T-helper 2 cell (primary cell): ENCODE measurements at places on chromosomes 6 and 20.

GRCh38 chr20:37808233-37809070 lies 94.5 kb upstream of the VSTM2L start:
- DNase-seq: no peak

DNA sequence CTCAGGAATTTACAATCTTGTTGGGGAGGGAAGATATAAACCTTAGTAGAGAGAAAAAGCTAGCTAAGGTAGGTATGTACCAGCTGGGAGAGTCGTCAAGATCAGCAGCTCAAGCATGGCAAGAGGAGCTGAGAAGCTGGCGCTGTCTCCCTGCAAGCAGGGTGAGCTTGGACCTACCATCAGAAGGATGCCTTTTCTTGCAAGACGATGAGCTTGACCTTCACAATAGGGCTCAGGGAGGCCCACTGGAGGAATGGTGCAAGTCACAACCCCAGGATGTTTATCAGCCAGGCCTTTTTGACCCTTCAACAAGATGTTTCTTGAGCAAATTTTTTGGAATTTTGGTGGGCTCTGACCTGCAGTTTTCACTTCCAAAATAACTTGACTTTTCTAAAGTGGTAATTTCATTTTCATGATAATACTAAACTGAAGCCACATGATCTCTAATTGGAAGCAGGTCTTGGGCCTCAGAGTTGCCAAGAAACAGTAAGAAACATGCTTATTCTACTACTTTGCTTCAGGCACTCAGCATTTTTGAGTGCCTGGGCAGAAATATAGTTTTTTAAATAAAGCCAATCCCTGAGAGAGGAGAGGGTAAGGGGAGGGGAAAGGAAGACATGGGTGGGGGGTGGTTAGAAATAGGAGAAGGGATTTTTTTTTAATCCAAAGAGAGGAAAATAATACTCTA lies 258.1 kb downstream of the CLIC5 start:
- no peak for DNase-seq

- no peak for DNase-seq
These were observed 1.7 kb downstream of the PMEPA1 start for GRCh38 chr20:57707849-57708693.

- DNase-seq: no peak
These were observed 49.1 kb upstream of the PLCB1 start for GRCh38 chr20:8082989-8083388.

GRCh38 chr6:155273431-155273830 lies 9.6 kb downstream of the CLDN20 start:
- no peak for DNase-seq

DNA sequence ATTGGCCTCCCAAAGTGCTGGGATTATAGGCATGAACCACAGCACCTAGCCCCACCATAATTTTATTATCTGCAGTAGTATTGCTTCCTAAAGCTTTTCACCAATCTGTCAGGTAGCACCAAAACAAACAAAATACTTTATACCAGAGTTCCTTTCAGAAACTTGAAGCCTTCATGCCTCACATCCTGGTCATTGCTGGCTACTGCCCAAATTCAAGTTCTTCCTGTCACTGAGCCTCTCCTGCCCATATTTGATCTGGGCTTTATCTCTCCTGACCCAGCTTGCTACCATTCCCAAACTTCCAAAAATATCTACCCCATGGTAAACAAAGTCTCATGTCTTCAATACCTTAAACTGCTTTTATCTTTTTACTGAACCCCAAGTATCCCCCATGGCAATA lies 34.9 kb upstream of the DST start:
- DNase-seq: no peak

GRCh38 chr6:132404736-132405135 lies 3.5 kb upstream of the MOXD1 start:
- no peak for DNase-seq

DNA sequence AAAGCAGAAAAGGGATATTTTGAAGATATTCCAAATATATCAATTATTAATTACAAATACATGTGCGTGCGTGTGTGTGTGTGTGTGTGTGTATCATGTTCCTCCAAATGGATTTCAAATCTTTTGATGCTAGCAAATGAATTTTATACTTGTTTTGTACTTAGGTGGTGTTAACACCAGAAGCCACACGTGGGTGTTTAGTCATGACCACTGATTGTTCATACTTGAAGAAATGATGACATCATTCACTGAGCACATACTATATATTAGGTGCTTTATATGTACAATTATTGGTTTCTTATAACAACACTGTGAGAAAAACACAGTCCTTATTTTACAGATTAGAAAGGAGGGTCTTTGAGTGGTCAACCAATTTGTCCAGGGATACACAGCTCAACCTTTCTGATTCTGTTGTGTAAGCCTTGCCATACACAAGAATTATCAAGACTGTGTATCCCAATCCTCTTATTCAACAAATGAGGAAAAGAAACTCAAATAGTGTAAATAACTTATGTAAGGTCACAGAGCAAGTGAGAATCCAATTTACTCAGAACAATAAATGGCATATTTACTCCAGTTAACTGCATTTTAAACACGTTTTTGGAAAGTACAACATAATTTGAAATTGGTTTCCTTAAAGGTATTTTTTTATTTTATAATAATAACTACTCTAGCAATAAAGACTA lies 88.5 kb downstream of the BCAS1 start:
- DNase-seq: no peak

DNA sequence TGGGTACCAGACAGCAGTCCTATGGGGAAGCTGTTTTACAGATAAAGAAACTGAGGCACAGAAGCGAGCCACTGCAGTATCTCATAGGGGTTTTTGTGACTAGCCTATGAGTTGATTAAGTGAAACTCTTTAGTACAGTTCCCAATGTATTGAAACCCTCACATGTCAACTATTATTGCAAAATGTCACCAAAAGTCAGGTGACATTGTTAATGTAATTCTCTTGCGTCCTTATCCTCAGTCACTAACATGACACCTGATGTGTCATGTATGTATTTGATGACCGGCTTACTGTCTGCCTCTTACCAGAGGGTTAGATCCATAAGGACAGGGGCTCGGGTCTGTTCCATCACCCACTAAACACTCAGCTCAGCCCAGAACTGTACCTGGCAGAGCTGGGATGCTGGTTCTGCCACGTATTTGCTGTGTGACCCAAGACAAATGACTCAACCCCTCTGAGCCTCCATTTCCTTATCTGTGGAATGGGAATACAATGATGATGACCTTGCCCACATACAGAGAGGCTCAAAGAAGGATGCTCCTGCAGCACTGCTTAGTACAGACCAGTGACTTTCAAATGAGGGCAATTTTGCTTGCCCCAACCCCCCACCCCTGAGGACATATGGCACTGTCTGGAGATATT lies 32.9 kb downstream of the PREX1 start:
- no peak for DNase-seq

DNA sequence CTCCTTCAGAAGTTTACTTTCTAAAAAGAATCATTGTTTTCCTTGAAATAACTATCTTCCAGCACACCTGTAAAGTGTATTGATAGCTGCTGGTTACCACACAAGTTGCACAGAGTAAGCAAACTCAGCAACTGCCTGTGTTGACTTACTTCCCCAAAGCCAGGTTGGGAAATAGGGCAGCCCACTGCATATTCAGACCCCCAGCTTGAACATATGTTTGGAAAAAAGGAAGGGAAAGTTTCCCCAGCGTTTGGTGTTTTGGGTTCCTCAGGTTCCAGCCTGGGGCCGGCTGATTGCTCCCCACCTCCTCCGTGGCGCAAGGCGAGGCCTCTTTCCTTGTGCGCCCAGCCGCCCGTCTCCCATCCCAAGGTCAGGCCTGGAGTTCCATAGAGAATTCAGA lies 70.1 kb upstream of the QKI start:
- no peak for DNase-seq

DNA sequence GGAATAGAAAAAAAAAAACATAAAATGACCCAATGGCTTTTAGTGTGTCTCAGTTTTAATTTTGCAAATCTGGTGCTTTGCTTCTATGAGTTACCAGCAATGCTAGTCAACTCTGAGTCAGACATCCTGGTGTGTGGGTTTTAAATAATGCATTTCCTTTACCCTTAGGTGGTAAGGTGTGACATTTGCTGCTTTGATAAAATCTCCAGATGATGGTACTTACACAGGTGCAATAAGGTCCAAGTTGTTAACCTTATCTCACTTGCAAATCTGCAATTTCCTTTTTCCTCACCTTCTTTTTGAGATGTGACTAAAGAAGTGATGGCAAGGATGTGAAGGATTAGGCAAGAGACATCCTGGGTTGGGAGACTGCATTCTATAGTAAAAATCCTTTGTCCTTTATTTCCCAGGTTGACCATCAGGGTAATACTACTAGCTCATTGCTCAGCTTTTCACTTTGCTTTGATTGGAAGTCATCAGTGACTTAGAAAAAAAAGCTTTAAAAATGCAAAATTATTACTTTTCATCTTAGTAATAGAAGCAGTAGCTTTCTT lies 818.5 kb upstream of the FLRT3 start:
- DNase-seq: no peak

DNA sequence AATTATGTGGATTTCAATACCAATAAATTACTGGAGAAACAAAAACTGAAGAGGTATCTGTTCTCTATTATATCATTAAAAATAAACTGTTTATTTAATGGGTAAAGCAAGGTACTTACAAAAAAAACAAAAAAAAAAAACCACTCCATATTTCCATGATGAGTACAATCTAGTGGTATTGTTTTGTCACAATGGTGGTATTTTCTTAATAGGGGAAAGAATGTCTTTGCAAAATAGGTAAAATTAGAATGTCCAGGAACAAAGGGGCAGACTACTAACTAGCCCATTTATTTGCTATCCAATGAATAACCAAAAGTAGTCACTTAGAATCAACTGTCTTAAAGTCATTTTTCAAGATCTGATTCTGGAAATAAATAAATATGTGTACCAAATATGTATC lies 92.0 kb downstream of the ARHGAP18 start:
- DNase-seq: no peak

- no peak for DNase-seq
These were observed 33.3 kb upstream of the NRN1 start for GRCh38 chr6:6039946-6040509.

DNA sequence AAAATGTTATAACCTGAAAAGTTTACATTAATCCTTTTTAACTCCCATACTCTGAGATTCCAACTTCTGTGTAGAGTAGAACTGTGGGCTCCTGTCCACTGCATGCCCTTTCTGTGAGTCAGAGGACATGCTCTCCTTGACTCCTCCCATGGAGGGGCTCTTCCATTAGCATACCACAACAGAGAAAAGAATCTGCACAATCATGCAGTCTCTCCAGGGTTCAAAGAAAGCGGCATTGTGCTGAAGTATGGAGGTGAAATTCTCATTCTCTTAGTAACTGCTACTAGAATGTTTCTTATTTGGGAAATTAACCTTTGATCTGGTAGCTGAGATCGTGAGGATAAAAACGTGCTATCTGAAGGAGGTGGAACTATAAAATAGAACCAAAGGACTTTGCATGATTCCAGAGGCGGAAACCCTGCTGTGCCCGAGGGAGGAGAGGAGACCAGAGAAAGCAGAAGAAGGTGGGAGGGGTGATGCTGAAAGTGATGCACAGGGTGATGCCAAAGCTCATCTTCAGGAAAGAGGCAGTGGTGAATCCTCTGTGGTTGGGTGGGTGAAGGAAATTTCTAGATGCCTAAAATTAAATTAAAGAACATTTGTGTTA lies 202.2 kb upstream of the PCSK2 start:
- no peak for DNase-seq

DNA sequence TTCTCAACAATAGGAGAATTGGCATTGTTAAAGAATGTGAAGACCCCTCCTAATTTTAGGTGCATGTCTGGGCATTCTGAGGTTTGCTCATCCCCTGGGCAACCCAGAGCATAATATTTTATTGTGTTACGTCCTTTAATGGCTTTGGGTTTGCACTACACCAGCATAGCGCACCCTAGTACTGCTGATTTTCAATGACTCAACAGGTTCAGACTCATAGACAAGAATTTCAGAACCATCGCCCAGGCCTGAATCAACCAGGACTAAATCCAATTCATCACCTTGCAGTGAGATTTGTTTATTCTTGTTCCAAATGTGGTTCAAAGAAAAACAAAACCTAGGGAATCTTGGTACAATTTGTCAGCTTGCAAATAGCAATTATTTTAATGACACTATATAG lies 137.8 kb upstream of the PHACTR1 start:
- no peak for DNase-seq

DNA sequence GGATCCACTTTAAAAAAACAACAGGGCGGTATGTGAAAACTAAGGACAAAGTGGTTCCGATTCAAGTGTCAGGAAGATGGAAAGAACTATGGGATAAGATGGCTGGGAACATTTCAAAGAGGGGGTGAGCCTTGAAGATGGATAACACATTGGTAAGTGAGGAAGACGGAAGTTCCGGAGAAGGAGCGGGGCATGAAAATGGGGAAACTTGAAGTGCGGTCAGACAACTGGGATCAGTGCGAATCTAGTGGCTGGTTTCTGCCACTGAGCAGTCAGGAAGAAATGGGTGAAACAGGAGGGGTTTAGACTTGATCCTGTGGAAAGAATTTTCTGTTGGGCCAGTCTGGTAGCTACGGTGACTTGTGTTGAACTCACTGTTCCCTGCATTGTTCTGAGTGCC lies 1.2 kb downstream of the NAA20 start:
- DNase-seq: no peak

- no peak for DNase-seq
These were observed 13.2 kb upstream of the ZBTB24 start for GRCh38 chr6:109496036-109496772.

GRCh38 chr6:51398064-51398705 lies 579.5 kb downstream of the TFAP2B start:
- DNase-seq: no peak

DNA sequence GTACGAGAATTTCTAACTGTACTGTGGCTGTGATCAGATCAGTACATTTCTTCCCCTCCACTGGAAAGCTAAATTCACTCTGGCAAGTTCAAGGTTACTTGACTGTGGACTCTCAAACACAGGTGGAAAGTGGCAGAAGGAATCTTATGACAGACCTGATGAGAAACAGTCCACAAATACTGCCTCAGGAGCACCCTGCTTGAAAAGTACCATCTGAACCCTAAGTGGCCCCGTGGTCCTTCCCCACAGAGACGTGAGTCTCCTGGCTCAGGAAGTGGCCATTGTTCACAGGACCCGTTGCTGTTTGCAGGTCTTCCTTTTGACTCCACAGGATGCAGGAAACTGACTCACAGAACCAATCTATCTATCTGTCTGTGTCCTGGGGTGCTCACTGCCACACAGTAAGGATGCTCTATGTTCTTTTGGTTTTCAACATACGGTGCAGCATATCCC lies 47.5 kb upstream of the NHSL1 start:
- DNase-seq: peak; percentile 54

- no peak for DNase-seq
These were observed 580.5 kb upstream of the MARCKS start for GRCh38 chr6:113276601-113277000.

DNA sequence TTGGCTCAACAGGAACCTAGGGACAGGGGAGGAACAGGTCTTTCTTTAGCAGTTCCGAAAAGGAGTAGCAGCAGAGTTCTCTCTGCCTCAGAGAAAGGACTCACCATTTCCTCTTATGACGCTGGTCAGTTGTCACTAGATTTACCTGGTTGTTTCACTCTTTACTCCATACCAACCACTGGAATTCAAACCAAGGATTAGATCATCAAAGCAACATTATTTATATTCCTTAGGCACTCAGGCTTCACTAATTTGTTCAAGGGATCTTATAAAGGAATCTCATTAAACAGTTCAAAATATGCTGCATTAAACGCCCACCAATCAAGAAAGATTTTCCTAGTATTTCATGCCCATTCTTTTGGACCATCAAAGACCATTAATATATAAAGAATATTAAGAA lies 1129.5 kb upstream of the MAP3K7 start:
- no peak for DNase-seq

- no peak for DNase-seq
These were observed 4.7 kb upstream of the GJA1 start for GRCh38 chr6:121430514-121431460.

- peak; percentile 31 for DNase-seq
These were observed 8.8 kb downstream of the RSPH3 start for GRCh38 chr6:158991017-158991723.

- no peak for DNase-seq
These were observed 14.2 kb downstream of the OR2A4 start for GRCh38 chr6:131687022-131687421.
